ENCODE measurements at places on chromosomes 5 and 9.

- DNase-seq, result no peak
Observed at GRCh38 chr5:31455172-31455571, 76.7 kb downstream of the DROSHA start.

- DNase-seq, result no peak
Observed at GRCh38 chr9:105503881-105504280, 54.0 kb upstream of the FKTN start.

GRCh38 chr5:181241393-181241975 is 2.2 kb downstream of the RACK1 start:
- no peak for DNase-seq

DNA sequence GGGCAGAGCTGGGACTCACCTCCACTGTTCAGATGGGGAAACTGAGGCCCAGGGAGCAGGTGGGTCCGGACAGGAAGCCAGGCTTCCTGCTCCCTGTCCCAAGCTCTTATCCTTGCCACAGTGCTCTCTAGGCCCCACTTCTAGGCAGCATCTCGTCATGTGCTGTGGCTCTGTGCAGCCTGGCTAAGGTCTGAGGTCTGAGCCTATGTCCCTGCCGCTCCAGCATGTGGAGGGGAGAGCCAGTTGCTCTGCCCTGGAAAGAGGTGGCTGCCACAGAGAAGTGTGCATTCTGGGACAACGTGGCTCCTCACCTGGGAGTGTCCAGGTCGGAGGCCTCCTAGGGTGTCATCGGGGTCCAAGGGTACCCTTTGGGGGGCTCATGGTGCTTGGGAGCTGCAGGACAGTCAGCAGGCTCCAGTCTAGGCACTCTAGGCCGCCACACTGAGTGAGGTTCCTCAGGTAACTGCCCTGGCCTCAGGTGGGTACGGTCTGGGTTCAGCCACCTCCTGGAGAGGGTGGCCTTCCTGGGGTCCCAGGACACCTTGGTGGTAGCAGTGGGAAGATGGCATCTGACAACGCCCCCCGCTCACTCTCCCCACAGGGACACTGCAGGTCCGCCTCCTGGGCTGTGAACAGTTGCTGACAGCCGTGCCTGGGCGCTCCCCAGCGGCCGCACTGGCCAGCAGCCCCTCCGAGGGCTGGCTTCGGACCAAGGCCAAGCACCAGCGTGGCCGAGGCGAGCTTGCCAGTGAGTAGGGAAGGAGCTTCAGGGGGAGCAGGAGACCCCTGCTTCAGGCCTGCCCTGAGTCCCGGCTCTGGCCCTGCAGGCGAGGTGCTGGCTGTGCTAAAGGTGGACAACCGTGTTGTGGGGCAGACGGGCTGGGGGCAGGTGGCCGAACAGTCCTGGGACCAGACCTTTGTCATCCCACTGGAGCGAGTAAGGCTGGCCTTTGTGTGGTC is 10.4 kb downstream of the PKN3 start:
- no peak for DNase-seq

DNA sequence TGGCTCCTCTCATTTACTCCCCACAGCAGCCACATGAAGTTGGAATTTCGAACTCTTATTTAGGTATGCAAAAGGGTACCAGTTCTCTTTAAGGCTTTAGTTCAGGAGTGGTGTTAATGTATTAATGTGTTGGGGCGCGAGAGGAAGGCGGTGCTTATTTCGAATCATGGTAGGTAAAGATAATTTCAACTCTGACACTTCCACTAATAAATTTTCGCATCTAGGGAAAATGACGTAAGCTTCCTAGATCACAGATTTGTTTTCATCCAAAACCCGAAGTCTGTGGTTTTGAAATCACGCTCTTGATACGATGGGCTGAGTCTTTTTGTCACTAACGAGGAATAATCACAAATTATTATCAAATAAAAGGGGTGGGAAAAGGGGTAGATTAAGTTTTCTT is 681 bp downstream of the PPWD1 start:
- DNase-seq, result no peak

GRCh38 chr5:168770036-168770498 is 190.9 kb upstream of the PANK3 start:
- no peak for DNase-seq

- no peak for DNase-seq
Observed at GRCh38 chr5:135395451-135395850, 3.6 kb downstream of the MACROH2A1 start.

DNA sequence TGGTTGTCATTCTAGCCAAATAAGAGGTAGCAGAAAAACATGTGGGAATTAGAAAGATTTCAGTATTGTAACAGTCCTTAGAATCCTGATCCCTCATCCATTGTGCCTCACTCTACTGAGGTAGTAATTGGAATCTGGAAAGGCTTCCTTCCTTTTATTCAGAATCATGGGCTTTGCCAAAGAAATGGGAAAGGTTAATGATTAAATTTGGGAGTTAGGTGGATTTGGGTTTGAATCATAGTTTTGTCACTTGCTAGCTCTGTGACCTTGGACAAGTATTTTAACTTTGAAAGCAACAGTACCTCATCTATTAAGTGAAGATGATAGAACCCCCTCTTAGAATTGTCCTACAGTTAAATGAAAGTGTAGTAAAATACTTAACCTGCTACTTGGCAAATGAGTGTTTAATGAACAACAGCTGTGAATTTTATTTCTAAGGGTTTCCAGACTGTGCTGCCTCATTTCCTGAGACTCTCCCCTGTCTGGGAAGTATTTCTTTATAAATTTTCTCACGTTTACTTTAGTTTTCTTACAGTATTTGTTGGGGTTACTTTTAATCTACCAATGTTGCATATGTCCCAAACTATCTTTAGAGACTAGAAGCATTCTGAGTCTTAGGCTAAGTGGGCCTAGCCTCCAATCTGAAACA is 11.7 kb downstream of the SPDL1 start:
- no peak for DNase-seq

GRCh38 chr5:37957218-37957617 is 117.4 kb upstream of the GDNF start:
- DNase-seq, result no peak

DNA sequence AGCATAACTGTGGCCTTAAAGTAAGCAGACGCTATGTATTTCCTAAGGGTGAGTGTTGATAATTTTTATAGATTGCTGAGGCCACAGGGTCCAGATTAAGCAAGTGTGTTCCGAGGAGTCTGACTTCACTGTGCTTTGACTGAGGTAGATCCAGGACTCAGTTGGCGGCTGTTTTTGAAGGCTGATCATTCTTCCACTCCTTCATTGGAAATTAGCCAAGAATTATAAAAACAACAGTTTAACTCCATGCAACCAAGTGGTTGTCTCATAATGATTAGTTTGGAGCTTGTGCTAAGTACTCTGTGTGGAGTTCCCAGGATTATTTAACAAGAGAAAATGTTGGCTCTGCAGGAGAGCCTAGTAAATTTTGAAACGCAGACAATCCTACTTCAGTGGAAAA is 19.1 kb downstream of the IQGAP2 start:
- DNase-seq, result no peak

DNA sequence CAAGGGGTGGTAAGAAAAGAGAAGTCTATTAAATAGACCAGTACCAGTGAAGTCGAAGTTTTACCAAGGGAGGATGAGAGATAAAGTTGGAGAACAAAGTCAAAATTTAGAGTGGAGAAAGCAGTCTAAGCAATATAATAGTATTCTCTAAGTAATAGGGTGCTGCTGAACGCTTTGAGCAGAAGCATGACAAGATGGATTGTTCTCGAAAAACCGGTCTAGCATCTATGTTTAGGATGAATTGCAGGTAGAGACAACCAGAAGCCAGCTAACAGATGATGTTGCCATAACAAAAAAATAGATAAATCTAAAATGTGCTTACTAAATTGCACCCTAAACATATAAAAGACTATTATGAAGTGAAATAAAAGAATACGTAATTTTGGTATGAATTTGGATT is 237.0 kb downstream of the PRELID2 start:
- no peak for DNase-seq

DNA sequence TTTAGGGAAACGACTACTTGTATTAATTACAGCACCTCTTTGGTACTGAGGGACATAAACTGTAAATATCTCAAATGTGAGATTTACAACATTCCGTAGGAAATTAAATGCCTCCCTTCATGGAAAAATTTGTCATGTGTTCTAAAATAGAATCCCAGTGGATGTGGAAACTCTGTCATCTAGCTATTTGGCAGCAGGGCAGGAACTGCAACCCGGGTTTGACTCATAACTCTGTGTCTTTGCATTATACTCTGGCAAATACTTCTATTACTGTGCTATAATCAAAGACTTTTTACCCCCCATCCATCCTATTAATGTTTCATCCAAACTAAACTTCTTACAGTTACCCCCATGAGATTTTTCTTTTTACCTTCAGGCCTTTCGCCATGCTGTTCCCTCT is 6.6 kb downstream of the PLPPR1 start:
- no peak for DNase-seq

- DNase-seq, result no peak
Observed at GRCh38 chr5:113281194-113281593, 153.6 kb downstream of the TSSK1B start.

- DNase-seq, result no peak
Observed at GRCh38 chr5:163094492-163095180, 342.8 kb upstream of the CCNG1 start.

DNA sequence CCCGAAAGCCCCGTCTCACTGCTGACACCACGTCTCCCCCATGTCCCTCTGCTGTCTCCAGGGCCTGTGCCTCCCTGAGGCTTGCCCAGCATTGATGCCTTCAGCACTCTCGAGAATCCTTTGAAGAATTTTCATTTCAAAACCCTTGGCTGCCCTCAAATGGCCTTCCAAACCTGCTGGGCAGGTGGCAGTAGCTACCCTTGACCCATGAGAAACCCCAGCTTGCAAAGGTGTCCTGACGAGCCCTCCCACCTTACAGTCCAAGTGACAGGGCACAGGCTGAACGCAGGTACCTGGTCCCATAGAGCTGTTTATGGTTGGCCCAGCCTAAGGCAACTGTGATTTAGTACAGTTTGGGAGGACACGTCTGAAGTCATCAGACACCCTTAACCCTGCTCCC is 97.2 kb upstream of the SPIN1 start:
- DNase-seq, result no peak

GRCh38 chr9:811106-811531 is 30.4 kb upstream of the DMRT1 start:
- no peak for DNase-seq

- DNase-seq, result no peak
Observed at GRCh38 chr9:104227108-104227507, 133.0 kb downstream of the SMC2 start.

- DNase-seq, result no peak
Observed at GRCh38 chr9:4289411-4290326, 10.2 kb downstream of the GLIS3 start.

- no peak for DNase-seq
Observed at GRCh38 chr9:18874069-18874468, 158.9 kb downstream of the SAXO1 start.

DNA sequence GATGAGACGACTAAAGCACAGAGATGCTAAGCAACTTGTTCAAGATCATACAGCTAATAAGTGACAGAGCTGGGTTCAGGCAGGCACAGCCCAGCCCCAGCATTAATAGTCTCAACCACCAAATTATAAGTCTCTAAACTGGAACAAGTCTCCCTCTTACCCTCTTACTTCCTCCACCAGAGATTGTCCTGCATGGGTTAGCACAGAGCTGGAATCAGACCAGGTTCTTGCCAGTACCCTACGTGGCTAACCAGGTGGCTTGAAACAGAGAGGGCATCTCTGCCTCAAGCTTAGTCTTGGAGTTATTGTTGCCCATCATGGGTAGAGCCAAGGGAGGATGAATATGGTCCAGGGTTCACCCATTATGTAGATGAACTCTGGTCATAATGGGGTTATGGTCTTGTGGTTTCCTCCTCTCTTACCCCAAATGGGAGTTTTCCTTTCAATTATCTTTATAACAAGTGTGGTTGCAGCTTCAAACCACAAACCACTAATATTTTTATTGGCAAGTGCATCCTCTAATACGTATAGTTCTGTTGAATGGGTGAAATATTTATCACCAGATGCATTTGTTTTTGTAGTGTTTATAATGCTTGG is 8.3 kb upstream of the XPA start:
- no peak for DNase-seq
